ENCODE measurements at places on chromosomes 2 and 18.

DNA sequence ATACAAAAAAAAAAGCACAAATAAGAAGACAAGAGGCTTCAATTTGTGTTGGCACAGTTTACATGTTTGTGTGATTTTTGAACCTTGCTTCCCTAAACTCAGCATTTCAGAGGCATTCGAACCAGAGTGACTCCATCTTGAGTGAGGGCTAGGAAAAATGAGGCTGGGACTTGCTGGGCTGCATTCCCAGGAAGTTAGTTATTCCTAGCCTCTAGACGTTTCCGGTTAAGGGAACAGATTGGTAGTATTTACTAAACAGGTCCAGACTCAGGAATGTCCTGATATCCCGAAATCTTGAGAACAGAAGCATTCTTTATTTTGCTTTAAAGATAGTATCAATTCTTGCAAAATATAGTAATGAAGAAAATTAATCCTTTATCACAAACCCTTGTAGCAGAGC is 46.7 kb downstream of the RIT2 start:
- no peak for DNase-seq

DNA sequence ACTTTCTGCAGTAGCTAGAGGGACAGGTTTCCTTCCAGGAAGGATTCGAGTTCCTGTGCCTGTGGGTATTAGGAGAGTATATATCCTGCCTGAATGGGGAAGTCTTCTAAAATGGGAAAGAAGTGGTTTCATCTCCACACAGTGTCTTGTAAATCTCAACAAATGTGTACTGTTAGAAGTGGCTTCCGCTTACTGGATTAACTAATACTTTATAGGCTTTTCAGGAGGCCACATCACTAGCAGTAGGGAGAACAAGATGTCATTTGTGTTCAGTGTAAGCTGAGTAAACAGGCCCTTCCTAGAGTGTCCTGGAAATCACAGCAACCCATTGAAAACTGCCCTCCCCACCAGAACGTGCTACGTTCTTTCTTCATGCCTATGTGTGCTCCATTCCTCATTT is 12.5 kb upstream of the POLR1B start:
- DNase-seq: no peak

DNA sequence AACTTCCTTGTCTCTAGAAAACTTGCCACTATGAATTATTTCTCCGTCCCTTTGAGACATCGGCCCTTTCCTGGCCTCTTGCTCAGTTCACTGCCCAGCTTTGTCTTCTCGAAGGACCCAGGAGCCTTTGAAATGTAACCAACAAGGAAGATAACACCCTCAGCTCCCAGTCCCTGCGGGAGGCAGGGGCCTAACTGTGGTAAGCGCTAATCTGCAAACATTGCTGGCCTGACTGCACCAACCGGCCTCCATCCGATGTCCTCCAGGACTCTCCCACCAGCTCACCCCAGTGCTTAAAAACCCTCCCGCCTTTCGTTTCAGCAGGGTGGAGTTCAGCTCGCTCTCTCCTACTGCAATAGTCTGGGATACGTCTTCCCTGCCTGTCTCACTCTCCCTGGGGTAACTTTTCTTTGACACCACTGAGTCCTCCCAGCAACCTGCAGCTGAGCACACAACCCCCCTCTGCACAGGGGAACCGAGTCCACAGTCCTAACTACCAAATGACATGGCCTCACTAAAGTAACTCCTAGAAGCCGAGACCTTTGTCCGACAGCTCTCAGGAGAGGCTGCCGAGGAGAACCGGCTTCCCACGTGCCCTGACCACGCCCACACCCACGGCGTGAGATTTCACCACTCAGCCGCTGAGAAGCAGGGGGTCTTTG is 76.1 kb downstream of the MBP start:
- peak; percentile 41 for DNase-seq

- DNase-seq: no peak
These were observed 11.6 kb downstream of the CDKL4 start for GRCh38 chr2:39232141-39232540.

GRCh38 chr2:190655570-190655969 is 6.7 kb downstream of the NAB1 start:
- no peak for DNase-seq

- peak; percentile 55 for DNase-seq
These were observed 751 bp upstream of the DNAJC10 start for GRCh38 chr2:182715121-182715891.

- DNase-seq: no peak
These were observed 323.6 kb downstream of the PAX3 start for GRCh38 chr2:221975151-221975550.

DNA sequence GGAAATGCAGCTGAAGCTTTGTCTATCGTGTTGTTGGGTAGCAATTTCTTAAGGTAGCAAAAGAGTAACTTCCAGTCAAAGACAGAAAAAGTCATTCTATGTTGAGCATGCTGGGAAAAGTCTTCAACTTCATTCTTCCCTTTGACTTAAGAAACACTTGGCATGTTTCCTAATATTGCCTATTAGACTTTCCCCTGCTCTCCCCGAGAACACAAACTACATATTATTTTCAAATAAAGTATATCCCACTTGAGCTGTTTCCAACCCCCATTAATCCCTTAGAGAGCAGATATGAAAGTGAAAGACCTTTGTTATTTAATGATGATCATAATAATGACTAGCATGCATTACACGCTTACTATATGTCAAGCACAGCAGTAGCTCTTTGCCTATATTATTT is 136.0 kb upstream of the SPOPL start:
- DNase-seq: no peak

GRCh38 chr18:79477711-79478483 is 82.2 kb downstream of the NFATC1 start:
- no peak for DNase-seq

DNA sequence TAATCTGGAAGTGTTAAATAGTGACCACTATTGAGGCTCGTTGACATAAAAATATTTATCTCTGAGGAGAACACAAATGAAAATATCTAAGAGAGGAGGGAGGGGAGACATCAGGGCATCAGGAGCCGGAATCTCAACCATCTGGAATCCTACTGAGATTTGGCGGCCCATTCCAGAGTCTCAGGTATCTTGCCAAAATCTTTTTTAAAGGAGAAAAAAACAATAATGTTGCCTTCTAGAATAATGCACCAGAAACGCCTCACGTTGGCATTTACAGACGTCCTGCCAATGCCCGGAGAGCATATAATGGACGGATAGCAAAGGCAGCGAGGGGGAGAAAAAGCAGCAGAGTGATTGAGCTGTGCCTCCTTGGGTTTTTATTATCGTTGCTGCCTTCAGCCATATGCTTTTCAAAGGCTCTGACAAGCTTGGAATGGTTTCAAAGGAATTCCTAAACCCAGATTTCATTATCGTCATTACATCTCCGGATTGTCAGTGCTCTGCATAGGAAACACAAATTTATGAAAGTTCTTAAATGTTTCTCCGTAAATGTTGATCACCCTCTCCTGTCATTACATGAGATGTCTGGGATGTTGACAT is 30.9 kb upstream of the EGR4 start:
- DNase-seq: no peak

GRCh38 chr18:46419391-46420141 is 237.5 kb downstream of the LOXHD1 start:
- DNase-seq: no peak

- no peak for DNase-seq
These were observed 99.8 kb downstream of the UXS1 start for GRCh38 chr2:106094131-106094841.

GRCh38 chr2:200490001-200490400 is 19.9 kb downstream of the KCTD18 start:
- DNase-seq: no peak

GRCh38 chr2:103784261-103784660 is 1022.4 kb downstream of the TMEM182 start:
- no peak for DNase-seq

DNA sequence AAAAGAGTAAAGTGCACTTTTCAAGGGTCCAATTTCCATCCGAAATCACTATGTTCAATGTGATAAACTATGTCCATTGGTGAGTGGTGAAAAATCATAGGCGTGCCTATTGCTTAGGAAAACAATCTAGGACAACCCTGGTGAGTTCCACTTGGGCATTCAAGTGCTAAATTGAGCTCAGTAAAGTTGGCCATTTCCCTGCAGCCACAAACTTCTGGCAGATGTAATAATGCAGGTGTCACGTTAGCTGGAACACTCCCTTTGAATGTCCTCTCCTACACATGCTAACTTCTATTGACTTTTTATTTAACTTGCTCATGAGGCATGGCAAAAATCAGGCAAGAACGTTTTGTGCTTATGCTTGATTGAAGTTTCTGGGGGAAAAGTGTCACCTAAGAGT is 67.1 kb downstream of the CPS1 start:
- no peak for DNase-seq

- DNase-seq: peak; percentile 77
These were observed 70.8 kb upstream of the STK17B start for GRCh38 chr2:196242131-196242620.

DNA sequence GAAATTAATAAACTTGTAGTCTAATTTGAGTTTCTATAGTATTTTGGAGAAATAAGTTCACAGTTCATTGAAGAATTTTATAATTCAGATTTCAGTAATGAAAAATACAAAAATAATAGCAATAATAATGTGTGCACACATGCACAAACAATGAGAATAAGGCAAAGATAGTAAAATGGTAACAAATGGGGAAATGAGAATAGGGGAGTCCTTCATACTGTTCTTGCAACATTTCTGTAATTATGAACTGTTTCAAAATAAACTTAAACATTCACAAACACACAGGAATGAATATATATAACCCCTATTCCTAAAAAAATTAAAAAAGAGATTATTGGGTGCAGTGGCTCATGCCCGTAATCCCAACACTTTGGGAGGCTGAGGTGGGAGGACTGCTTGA is 63.9 kb downstream of the SPRED2 start:
- DNase-seq: no peak

- peak; percentile 73 for DNase-seq
These were observed 1.7 kb upstream of the THOC1 start for GRCh38 chr18:269480-270095.

Data from NAMALWA (cell line).